ENCODE measurements at places on chromosomes 6 and 20. TPM values are rescaled to one million over a fixed set of nuclear protein-coding genes. Genes with fewer than 3 reads are reported as not detected.

- H3K4me3 ChIP-seq: no peak overlapping the region
- no peaks in the 10 kb centered on the region for H3K36me3 ChIP-seq
- no peak overlapping the region for H3K27ac ChIP-seq
- DNase-seq: no peak
These were observed 93.6 kb upstream of the FAM8A1 start for GRCh38 chr6:17506531-17506930.

The LY6G6D gene
- not detected for total RNA-seq

DNA sequence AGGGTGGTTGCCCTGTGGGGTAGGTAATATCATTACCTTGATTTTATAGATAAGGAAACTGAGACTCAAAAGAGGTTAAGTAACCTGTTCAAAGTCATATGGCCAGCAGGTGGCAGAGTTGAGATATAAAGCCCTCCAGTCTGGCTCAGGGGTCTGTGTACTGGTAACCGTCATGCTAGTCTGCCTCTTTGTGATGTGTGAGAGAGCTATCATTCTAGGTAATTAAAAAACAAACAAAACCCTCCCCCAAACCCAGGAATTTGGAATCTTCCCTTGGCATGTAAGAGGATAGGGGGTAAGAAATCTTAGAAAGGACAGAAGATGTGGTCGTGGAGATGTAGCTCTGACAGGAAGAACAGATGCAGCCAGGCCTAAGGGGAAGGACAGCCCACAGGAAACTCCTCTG, 206.0 kb downstream of the CDC5L start:
- peaks cover 25% of the 10 kb centered on the region for H3K27me3 ChIP-seq
- H3K4me1 ChIP-seq: peaks cover 7% of the 10 kb centered on the region
- H3K4me3 ChIP-seq: no peak overlapping the region
- peak; percentile 71 for DNase-seq
- peak overlapping the region; percentile 31 for H3K27ac ChIP-seq

The GPR63 gene
- 1.5 TPM for total RNA-seq

The BCAS4 gene
- total RNA-seq: 26.7 TPM

DNA sequence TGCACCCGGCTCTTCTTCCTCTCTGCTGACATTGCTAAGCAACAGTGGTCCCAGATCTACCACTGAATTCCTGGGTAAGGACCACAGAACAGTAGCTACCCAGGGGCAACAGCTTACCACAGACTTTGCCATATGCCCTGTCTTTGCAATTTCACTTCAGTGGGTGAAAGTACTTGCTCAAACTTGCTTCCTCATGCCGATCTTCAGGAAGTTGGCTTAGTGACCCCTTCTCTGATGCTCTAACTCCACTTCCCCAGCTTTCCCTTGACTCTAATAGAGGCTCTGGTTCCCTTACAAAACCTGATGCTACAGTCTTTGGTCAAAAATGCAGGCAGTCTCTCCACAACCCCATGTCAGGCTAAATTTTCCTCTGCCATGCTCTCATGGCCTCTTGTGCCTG, 3.3 kb upstream of the TAAR5 start:
- H3K4me1 ChIP-seq: no peaks in the 10 kb centered on the region
- H3K27me3 ChIP-seq: peaks cover 15% of the 10 kb centered on the region
- H3K4me3 ChIP-seq: no peak overlapping the region
- DNase-seq: no peak
- no peaks in the 10 kb centered on the region for H3K36me3 ChIP-seq
- H3K27ac ChIP-seq: no peak overlapping the region

DNA sequence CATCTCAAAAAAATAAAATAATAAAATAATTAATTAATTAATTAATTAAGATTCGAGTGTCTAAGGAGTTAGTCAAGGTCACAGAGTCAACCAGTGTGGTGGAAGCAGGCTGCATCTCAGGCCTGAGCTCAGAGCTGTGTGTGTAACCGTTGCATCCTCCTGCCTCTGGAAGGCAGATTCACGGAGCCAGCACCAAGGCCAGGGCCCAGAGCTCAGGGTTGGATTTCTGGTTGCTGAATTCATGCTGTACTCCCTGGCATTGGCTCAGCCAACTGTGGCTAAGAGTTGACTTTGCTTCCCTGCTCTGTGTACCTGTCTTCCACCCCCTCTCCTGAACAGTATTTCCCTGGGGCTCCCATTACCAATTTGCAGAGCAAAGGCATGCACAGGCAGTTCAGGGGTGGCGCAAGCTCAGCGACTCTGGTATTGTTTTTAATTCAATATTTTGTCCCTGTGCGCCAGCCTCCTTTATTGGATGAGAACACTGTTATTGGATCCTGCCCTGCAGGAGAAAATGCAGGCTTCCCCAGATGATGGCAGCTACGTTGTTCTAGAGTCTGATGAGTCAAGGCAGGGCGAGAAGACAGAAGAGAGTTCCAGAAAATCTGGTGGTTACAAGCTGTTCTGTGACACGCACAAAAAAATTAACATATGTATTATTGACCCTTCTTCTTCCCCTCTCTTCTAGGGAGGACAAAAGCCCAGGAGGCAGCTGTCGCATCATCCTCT, 12.3 kb upstream of the CTNNBL1 start:
- no peak overlapping the region for H3K27ac ChIP-seq
- no peaks in the 10 kb centered on the region for H3K36me3 ChIP-seq
- DNase-seq: no peak
- peaks cover 55% of the 10 kb centered on the region for H3K27me3 ChIP-seq

DNA sequence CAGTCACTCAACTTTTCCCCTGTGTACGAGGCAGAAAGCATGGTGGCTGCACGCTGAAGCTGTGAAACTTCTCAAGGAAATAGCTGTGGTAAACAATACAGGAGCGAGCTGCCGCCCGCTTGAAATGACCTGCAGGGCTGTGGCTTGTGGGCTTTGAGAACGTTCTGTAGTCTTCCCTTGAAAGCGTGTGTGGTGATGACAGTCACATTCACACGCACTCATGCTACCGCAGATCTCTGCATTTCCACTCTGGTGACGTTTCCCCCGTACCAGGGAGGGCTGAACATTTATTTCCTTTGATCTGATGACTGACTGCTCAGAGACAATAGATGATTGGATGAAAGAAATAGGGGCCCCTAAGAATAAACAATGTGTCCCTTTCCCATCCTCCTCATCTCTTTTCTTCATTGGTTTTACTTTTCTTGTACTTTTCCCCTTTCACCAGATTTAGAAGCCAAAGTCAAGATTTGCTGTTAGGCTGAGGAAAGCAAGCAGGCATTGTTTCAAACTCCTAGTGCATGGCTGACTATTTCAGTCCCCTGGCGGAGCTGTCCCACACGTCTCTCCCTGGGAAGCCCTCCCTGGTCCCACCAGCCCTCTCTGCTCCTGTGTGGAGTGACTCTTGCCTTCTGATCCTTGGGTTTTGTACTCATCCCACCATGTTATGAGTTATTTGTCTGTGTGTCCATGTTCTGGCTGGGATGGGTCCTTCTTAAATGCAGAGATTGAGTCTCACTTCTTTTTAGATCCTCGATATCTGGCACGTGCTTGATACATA, 3.9 kb downstream of the SYTL3 start:
- peak; percentile 89 for DNase-seq
- peak overlapping the region; percentile 99 for H3K27ac ChIP-seq
- peaks cover 41% of the 10 kb centered on the region for H3K36me3 ChIP-seq
- peaks cover 74% of the 10 kb centered on the region for H3K4me1 ChIP-seq
- H3K27me3 ChIP-seq: no peaks in the 10 kb centered on the region

The GPR6 gene
- total RNA-seq: not detected

DNA sequence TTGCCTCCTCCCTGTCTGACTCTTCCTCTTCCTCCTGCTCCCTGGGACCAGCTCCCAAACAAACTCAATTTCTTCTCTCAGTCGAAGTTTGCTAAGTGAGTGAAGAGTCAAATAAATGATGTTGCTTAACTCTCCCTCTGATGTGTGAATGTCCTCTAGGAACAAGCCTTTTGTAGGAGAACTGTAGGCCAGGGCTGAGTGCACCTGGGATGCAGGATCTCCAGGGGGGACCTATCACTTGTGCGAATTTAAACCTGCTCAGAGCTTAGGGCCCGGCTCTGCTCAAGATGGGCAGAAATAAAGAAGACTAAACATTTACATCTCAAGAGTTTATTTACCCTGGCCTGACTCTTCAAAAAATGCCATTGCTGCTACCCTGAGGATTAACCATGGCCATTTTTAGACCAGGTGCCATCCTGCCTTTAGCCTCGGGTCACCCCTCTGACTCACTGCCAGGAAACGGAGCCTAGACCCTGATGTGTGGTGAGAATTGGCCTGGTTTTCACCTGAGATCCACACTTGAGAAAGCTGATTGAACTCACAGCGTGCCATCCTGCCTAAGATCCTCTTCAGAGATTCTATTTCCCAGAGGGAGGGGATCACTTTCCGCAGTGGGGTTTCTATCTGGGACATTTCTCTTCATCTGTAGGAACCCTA, 63.6 kb upstream of the CD93 start:
- DNase-seq: no peak

The F13A1 gene
- total RNA-seq: not detected

The TXLNB gene
- total RNA-seq: 0.22 TPM

- no peak for DNase-seq
- no peak overlapping the region for H3K27ac ChIP-seq
- no peaks in the 10 kb centered on the region for H3K36me3 ChIP-seq
These were observed 39.8 kb upstream of the HIVEP1 start for GRCh38 chr6:11972270-11972669.

DNA sequence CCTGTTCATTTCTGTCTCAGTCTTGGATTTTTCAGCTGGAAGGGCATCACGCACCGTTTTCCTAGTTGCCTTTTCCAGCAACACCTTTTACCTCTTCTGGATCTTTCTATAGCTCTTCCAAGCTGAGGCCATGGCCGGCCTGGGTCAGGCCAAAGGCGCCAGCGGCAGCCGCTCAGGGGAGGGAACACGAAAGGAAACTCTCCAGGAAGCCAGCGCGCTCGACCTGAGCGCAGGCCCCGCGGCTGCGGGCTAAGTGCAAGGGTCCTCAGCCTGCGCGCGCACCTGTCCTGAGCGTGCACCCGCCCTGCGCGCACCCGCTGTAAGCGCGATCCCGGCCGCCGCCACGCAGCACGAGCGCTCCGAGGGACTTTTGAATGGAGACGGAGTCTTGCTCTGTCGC, 43.8 kb upstream of the TMEM181 start:
- peaks cover 39% of the 10 kb centered on the region for H3K4me1 ChIP-seq
- H3K27ac ChIP-seq: no peak overlapping the region
- H3K27me3 ChIP-seq: peaks cover 31% of the 10 kb centered on the region
- no peak for DNase-seq
- H3K36me3 ChIP-seq: no peaks in the 10 kb centered on the region

GRCh38 chr6:16229700-16230099, 8.7 kb upstream of the GMPR start:
- no peak for DNase-seq
- no peaks in the 10 kb centered on the region for H3K4me1 ChIP-seq
- no peak overlapping the region for H3K4me3 ChIP-seq
- no peaks in the 10 kb centered on the region for H3K36me3 ChIP-seq
- H3K27me3 ChIP-seq: no peaks in the 10 kb centered on the region

DNA sequence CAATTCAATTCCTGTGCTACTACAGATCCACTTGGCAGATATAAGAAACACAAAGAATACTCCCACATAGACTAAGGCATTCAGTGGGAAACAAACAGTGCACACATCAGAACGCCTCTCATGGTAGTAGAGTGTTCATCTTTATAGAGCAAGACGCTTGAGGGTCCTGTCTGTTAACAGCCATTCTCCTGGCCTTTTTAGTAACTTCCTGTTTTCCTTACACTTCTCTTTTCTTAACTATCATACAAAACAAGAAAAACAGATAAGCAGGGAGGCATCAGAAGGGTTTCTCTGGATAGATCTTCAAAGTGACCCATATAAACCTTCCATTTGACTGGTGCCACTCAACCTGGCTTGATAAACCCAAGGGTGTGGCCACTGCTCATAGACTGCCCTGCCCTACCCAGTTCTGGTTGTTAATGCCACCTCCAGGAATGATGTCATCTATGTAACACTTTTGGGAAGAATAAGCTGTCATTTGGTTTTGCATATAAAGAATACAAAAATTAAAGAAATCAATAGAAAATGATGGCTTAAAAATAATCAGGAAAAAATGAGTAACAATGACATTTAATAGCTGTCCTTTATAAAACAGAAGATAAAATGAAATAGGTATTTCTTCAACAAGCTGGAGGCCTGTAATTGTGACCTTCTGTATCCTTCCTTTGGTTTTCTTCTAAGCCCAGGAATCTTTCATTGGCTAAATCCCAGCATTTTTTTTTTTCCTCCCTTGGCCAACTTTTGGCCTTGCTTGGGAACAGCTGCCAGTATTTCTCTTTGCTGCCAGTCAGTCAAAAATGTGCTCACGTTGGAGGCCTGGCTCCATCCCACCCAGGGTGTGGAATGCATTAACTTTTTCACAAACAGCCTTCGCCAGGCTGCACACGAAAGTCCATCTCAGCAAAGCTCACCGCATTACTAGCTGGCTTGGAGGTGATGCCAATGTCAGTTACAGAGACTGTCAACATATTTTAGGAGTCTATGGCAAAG, 103.5 kb downstream of the GJA10 start:
- H3K27me3 ChIP-seq: no peaks in the 10 kb centered on the region
- H3K4me1 ChIP-seq: peaks cover 57% of the 10 kb centered on the region
- H3K36me3 ChIP-seq: peaks cover 32% of the 10 kb centered on the region

DNA sequence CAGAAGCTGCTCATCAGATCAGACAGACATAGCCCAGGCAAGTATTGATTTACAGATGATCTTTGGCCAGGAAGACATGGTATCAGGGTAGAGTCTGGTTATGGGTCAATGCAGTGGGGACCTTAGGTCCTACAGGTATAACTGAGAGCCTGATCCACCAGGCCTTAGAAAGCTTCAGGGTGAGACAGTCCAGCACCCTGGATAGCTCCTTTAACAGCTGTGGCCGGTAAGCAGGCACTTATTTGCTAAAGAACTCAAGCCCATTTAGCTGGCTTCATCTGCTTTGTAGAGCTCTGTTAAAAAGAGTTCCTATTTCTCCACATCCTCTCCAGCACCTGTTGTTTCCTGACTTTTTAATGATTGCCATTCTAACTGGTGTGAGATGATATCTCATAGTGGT, 39.6 kb downstream of the ESR1 start:
- H3K4me3 ChIP-seq: no peak overlapping the region
- no peaks in the 10 kb centered on the region for H3K36me3 ChIP-seq
- no peaks in the 10 kb centered on the region for H3K4me1 ChIP-seq
- no peaks in the 10 kb centered on the region for H3K27me3 ChIP-seq
- H3K27ac ChIP-seq: no peak overlapping the region

DNA sequence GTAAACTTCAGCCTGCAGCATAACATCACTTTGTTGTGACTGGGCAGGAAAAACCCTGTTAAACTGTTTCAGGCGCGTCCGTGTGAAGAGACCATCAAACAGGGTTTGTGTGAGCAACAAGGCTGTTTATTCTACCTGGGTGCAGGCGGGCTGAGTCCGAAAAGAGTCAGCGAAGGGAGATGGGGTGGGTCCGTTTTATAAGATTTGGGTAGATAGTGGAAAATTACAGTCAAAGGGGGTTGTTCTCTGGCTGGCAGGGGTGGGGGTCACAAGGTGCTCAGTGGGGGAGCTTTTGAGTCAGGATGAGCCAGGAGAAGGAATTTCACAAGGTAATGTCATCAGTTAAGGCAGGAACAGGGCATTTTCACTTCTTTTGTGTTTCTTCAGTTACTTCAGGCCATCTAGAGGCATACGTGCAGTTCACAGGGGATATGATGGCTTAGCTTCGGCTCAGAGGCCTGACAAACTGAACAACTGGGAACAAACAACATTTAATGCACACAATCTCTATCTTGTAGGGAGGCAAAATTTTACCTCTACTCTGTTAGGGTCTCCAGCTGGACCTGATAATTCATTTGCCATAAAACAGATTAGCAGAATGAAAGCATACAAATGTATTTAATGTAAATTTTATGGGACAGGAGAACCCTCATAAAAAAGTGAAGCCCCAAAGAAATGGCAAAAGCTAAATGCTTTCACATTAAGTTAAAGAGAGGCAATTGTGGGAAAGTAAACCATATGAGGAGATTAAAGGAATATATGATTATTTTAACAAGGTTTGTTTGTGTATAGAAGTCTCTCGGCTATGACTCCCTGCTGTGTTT, 58.3 kb upstream of the HFE start:
- no peak for DNase-seq
- H3K27me3 ChIP-seq: no peaks in the 10 kb centered on the region
- H3K27ac ChIP-seq: peak overlapping the region; percentile 55
- peaks cover 88% of the 10 kb centered on the region for H3K4me1 ChIP-seq
- no peaks in the 10 kb centered on the region for H3K36me3 ChIP-seq

All from activated T-cell treated with anti-CD3 and anti-CD28 coated beads, Interleukin-2, amount 50 U/mL, for 72 hours (primary cell).